ENCODE measurements at places on chromosomes 16 and 17.
A peak's percentile ranks its signal among the peaks of the same experiment; 100 is the strongest.

DNA sequence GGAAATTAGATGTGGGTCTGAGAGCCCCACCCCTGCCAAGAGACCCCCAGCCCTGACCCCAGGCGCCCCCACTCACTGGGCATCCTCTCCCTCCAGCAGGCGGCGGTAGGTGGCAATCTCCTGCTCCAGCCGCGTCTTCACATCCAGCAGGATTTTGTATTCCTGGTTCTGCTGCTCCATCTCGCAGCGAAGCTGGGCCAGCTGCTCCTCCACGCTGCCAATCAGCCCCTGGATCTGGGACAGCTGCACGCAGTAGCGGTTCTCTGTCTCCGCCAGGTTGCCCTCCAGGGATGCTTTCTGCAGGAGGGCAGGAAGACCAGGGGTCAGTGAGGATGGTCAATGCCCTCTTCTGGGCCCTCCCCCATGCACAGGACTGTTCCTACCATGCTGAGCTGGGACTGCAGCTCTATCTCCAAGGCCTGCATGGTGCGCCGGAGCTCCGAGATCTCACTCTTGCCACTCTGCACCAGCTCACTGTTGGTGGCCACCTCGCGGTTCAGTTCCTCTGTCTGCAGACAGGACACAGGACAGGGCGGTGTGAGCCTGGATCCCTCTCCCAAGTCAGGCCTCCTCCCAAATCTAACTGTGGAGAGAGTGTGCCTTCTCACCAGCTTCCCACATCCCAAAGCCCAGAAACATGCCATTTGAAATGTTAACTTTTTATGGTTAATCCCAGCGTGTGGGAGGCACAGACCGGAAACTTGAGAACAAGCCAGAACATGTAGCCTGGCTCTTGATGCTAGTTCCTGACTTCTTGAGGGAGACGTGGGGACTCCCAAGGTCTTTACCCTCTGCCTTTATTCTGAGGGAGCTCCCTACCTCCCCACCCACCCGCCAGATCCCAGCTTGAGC, 3.6 kb downstream of the KRT17 start:
- H3K4me1 ChIP-seq: no peaks in the 10 kb centered on the region
- H3K27ac ChIP-seq: no peak overlapping the region
- H3K36me3 ChIP-seq: no peaks in the 10 kb centered on the region
- peaks cover 4% of the 10 kb centered on the region for H3K27me3 ChIP-seq
- DNase-seq: no peak
- H3K4me3 ChIP-seq: no peak overlapping the region

- H3K27ac ChIP-seq: no peak overlapping the region
- no peaks in the 10 kb centered on the region for H3K36me3 ChIP-seq
- H3K27me3 ChIP-seq: peaks cover 19% of the 10 kb centered on the region
- no peaks in the 10 kb centered on the region for H3K4me1 ChIP-seq
- DNase-seq: no peak
Observed at GRCh38 chr16:80065541-80065940, 465.0 kb upstream of the MAF start.

DNA sequence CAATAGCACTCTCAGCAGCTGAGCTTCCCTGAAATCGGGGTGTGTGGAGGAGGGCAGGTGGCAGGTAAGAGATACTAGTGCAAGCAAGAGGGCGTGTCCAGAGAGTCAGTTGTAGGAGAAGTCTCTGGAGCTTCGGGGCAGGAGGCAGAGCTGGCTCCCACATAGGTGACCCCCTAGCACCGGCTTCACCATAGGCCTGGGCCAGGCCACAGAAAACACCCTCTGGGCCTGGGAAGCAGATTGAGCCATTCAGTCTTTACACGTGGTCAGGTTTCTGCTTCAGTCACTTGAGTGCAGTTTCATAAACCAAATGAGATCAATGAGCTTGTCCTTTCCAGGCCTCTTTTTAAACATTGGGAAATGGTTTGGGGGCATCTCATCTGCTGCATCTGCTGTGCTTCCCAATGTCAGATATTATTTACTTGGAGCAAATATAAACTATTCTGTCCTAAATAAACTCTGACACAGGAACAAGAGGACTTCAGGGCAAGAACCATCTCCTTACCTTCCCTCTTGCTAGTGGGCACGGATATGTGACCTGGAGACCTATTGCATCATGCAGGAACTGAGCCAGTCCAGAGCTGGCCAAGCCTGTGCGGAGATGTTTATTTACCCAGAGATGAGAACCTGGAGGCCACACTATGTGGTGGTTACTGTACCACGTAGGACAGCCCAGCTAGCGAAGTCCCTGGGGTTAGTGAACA, 16.1 kb downstream of the CCR7 start:
- peaks cover 14% of the 10 kb centered on the region for H3K36me3 ChIP-seq
- H3K27me3 ChIP-seq: no peaks in the 10 kb centered on the region
- DNase-seq: no peak
- peak overlapping the region; percentile 55 for H3K4me3 ChIP-seq

DNA sequence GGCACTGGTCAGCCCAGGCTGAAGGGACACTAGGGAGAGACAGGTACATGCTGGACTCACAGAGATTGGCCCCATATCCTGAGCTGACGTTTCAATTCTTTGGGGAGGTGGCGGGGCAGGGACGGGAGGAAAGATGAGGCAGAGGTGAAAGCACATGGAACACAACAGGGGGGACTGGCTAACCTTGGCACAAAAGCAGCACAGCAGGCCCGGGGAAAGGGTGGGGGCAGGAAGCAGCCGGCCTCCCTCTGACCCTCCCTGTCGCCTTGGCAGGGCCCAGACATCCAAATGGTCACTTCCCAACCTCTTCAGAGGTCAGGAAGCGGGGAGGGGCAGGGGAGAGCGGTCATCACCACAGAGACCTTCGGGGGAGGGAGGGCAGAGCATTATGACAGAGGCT, 6.6 kb downstream of the VAT1 start:
- no peaks in the 10 kb centered on the region for H3K27me3 ChIP-seq
- peak overlapping the region; percentile 59 for H3K27ac ChIP-seq
- H3K4me3 ChIP-seq: no peak overlapping the region
- peaks cover 38% of the 10 kb centered on the region for H3K36me3 ChIP-seq

GRCh38 chr16:77317059-77317458, 117.8 kb downstream of the ADAMTS18 start:
- no peak overlapping the region for H3K4me3 ChIP-seq
- no peaks in the 10 kb centered on the region for H3K36me3 ChIP-seq
- H3K27me3 ChIP-seq: peaks cover 5% of the 10 kb centered on the region
- no peak for DNase-seq
- H3K27ac ChIP-seq: no peak overlapping the region

DNA sequence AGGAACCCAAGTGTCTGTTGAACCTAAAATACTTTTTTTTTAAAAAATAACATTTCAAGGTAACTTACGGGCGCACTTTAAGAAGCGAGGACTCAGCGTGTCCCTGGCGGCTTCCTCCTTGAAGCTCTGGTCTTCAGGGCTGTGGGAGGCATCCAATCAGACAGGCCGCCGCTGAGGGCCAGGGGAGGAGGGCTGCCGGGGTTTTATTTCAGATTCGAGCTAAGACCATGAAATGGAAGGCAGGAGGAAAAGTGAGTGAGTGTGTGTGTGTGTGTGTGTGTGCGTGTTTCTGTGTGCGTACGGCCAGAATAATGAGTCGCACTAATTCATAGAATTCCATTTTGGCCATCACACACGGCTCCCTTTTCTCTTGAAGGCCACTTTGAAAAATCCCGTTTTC, 41.1 kb downstream of the C16orf78 start:
- H3K4me3 ChIP-seq: no peak overlapping the region
- no peak for DNase-seq
- H3K4me1 ChIP-seq: no peaks in the 10 kb centered on the region
- no peak overlapping the region for H3K27ac ChIP-seq
- no peaks in the 10 kb centered on the region for H3K36me3 ChIP-seq

- no peaks in the 10 kb centered on the region for H3K4me1 ChIP-seq
- no peak for DNase-seq
- peaks cover 17% of the 10 kb centered on the region for H3K36me3 ChIP-seq
- no peaks in the 10 kb centered on the region for H3K27me3 ChIP-seq
- H3K27ac ChIP-seq: no peak overlapping the region
Observed at GRCh38 chr17:82177761-82178498, 34.7 kb downstream of the CCDC57 start.

GRCh38 chr17:29180034-29180787, at the start of gene MYO18A:
MYO18A (minus strand) TSS chr17:29180398; CDS start chr17:29166940, 13,458 bp downstream.
- H3K4me1 ChIP-seq: peaks cover 29% of the 10 kb centered on the region
- H3K4me3 ChIP-seq: peak within 1 kb of the TSS; percentile 43
- peaks cover 8% of the 10 kb centered on the region for H3K36me3 ChIP-seq
- DNase-seq: peak; percentile 79
- no peak within 1 kb of the TSS for H3K27ac ChIP-seq

- H3K27ac ChIP-seq: no peak overlapping the region
- H3K4me3 ChIP-seq: no peak overlapping the region
- H3K4me1 ChIP-seq: no peaks in the 10 kb centered on the region
- no peaks in the 10 kb centered on the region for H3K27me3 ChIP-seq
- H3K36me3 ChIP-seq: peaks cover 2% of the 10 kb centered on the region
Observed at GRCh38 chr16:35195173-35195863, 1735.9 kb downstream of the TP53TG3F start.

GRCh38 chr16:74633686-74634085, 26.8 kb upstream of the GLG1 start:
- DNase-seq: no peak
- H3K4me1 ChIP-seq: no peaks in the 10 kb centered on the region
- no peaks in the 10 kb centered on the region for H3K27me3 ChIP-seq
- H3K27ac ChIP-seq: no peak overlapping the region

DNA sequence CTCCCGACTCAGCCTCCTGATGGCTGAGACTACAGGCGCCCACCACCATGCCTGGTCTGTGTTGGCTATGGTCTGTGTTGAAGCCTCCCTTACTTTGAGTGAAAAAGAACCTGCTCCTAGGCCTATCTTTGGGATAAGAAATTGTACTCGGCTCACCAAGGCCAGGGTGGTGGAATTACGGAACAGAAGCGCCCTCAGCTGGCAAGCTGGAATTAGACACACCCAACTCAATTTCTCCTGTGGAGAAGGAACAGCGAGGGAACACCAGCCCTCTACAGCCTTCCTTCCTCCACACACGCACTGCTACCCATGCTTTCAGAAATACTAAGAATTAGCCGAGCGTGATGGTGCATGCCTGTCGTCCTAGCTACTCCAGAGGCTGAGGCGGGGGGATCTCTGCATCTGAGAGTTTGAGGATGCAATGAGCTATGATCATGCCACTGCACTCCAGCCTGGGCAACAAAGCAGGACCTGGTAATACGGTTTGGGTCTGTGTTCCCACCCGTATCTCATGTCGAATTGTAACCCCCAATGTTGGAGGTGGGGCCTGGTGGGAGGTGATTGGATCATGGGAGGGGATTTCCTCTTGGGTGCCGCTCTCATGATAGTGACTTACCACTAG, 40.1 kb upstream of the RBBP6 start:
- H3K27me3 ChIP-seq: peaks cover 15% of the 10 kb centered on the region
- H3K27ac ChIP-seq: no peak overlapping the region
- no peak overlapping the region for H3K4me3 ChIP-seq
- no peaks in the 10 kb centered on the region for H3K36me3 ChIP-seq
- DNase-seq: no peak
- peaks cover 3% of the 10 kb centered on the region for H3K4me1 ChIP-seq

DNA sequence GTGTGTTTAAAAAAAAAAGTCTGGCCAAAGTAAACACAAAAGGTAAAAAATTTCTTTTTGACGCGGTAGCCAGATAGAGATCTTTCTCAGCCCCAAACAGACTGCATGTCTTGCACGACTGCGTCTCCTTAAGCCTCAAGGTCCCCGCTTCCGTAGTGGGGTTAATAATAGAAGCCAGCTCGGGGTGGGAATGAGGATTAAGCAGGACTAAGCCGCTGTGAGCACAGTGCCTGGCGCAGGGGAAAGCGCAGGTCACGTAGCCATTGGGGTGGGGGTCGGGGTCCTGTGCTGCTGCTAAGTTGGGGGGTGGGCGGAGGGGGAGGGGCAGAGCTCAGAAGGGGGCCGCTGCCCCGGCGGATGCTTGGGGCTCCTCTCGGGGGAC, 521 bp downstream of the GGA2 start:
- H3K27ac ChIP-seq: peak overlapping the region; percentile 86
- peak; percentile 42 for DNase-seq
- H3K4me1 ChIP-seq: peaks cover 41% of the 10 kb centered on the region

DNA sequence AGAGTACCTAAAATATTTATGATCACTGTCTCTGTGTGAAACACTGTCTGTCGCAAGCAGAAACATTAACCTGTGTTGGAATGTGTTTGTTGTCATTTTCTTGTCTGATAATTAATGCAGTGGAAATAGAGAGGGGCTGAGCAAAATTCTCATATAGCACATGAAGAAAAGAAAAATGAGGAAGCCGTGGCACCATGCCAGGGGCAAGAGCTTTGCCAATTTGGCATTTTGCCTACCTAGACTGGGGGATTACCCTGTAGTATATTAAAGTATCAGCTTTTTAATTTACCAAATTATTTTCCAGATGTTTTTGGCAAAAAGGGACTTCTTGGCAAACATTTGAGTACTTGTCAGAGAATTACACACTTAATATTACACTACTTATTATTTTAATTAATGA, 1326.6 kb upstream of the GOT2 start:
- H3K4me1 ChIP-seq: no peaks in the 10 kb centered on the region
- H3K36me3 ChIP-seq: no peaks in the 10 kb centered on the region
- H3K4me3 ChIP-seq: no peak overlapping the region
- H3K27me3 ChIP-seq: no peaks in the 10 kb centered on the region
- DNase-seq: no peak

DNA sequence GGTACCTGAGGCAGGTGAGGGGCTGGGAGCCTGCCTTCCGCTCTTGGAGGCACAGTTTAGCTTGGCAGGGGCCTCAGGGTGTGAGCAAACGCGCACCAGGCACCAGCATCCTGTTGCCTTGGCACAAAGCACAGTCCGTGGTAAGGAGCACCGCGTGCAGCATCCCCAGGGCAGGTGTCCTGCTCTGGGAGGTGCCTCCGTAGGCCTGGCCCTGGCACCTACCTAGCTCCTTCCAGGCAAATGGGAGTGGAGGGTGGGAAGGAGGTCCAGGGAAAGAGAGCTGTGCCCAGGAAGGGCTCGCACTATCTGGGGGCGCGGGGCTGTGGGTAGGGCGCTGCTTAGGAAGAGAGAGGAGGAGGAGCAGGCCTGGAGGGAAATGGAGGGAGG, 3.1 kb upstream of the GSE1 start:
- peaks cover 33% of the 10 kb centered on the region for H3K4me1 ChIP-seq
- peak overlapping the region; percentile 86 for H3K4me3 ChIP-seq
- peaks cover 19% of the 10 kb centered on the region for H3K36me3 ChIP-seq
- H3K27ac ChIP-seq: peak overlapping the region; percentile 73

DNA sequence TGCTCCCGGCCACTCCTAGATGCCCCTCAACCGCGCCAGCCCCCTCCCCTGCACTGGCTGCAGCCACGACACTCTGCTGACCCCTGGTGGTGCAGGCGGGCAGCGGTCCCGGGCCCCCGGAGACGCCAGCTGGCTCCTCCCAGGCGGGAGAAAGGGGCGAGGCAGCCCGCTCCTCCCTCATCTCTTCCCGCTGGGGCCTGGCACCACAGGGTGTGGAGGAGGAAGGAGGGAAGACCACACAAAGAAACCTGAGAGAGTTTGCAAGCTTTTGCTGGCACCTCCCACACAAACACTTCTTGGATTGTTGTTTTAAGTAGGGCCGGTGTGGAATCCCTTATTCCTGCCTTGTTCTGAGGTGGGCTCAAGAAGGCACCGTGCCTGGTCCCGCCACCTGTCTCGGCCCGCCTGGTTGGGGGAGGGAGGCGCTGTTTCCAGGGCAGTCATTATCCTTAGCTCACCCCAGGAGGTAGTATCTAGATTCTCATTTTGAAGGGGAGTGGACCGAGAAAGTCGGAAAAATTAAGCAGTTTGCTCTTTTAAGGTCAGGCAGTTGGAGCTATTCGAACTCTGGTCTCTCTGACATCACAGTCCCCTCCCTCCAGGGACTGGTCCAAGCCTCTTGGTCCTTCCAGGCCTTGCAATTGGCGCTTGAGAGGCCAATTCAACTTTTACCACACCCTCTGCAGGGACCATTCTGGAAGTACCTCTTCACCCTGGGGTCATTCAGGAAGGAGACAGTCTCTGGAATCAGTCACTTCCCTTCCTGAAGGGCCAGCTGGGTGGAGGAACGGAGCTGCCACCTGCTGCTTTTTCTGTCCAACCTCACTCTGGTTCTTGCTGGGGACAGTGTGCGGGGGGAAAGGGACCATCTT, 959 bp upstream of the ANKRD13B start:
- DNase-seq: peak; percentile 67
- H3K4me1 ChIP-seq: peaks cover 27% of the 10 kb centered on the region
- H3K27me3 ChIP-seq: no peaks in the 10 kb centered on the region
- no peak overlapping the region for H3K27ac ChIP-seq

Data from effector memory CD8-positive, alpha-beta T cell (primary cell).